Fibroblast of skin of left quadriceps (primary cell): ENCODE measurements at places on chromosomes 11 and 22.
A peak's percentile ranks its signal among the peaks of the same experiment; 100 is the strongest.

DNA sequence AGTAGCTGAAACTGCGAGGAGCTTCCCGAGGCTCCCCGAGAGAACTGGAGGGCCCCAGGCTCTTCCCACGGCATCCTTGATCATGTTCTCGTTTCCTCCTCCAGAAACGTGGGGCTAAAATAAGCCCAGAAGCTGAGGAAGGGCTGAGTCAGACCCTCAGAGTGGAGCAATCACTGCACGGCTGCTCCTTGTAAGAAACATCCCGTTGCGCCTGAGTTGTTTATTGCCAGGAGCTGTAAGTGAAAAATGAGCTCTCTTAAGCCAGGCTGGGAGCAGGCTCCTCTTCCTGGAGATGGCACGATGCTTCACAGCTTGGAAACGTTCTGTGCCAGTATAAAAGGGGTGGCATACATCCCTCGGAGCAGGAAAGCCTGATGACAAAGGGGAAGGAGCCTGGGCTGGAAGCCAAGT lies 47.3 kb upstream of the SYN3 start:
- DNase-seq: peak; percentile 1

GRCh38 chr11:124402326-124402922 lies 3.6 kb upstream of the OR8B3 start:
- peak; percentile 66 for DNase-seq

DNA sequence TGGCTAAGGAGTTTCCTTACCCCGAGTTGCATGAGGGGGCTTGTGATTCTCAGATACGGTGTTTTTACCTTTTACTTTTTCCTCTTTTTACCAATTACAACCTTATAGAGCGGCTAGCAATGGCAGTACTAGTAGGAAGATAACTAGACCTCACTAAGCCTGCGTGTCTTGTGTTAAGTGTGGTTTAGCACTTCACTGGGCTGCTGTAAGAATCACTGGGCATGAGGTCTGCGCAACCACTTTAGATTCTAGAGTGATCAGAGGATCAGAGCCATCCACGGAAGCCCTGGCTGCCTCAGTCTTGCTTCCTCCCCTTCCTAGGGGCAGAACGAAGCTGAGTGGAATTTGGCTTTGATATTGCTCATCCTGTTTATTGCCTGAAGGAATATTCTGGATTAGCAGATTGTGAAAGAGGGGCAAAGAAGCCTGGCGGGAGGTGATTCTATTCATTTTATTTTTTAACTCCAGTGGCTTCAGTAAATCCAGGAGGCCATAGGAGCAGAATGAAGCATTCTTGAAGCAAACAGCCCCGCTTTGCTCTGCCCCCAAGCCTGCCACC lies 88.5 kb downstream of the GRAMD1B start:
- DNase-seq: no peak

DNA sequence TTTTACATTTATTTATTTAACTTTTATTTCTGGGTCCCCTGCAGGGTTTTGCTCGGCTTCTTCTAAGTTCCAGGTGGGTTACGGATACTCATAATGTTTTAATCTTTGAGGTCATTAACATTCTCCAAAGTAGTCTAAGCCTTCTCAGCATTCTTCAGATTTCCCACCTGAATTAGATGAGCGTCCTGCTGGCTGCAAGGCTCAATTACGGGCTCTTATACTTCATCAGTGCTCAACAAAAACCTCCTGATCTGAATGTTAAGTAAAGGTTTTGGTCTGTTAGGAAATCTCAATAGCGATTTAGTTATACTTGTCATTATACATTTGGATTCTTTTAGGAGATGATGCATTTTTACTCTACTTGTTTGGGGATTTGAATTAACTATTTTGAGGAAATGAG lies 27.3 kb upstream of the NFRKB start:
- DNase-seq: no peak

DNA sequence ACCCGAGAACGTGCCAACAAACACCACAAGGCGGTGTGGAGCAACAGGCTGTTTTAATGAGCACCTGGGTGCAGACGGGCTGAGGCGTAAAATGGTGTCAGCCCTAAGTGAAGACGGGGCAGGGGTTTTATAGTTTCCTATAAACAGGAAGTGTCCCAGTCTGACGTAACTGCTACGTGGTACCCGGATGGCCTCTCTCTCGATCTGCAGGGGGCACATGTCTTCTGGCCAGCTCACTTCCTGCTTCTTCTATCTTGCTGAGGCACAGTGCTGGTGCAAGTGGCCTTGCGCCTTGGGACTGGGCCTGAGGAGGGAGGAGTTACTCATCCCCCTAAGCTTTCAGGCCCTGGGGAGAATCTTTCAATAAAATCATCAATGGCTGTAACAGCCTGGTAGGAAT lies 20.9 kb downstream of the OOSP3 start:
- no peak for DNase-seq

GRCh38 chr22:50608996-50609395 lies 8.4 kb downstream of the MAPK8IP2 start:
- no peak for DNase-seq

DNA sequence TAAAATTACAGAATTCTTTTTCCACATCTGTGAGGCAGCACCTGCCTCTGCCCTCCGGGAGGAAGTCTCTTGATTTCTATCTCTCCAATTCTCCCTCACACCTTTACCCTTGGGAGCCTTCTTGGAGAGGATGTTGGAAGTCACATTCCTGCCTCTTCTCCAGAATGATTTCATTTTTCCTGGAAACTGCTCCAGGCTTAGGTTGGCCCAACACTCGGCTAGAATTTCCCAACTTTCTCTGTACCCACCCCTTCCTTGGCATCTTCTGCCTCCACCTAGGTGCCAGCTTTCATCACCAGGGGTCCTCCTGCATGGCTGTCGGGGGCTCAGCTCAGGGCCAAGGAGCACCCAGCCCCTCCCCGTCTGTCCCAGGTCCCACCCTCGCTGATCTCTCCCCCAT lies 43.2 kb downstream of the SLCO2B1 start:
- no peak for DNase-seq

DNA sequence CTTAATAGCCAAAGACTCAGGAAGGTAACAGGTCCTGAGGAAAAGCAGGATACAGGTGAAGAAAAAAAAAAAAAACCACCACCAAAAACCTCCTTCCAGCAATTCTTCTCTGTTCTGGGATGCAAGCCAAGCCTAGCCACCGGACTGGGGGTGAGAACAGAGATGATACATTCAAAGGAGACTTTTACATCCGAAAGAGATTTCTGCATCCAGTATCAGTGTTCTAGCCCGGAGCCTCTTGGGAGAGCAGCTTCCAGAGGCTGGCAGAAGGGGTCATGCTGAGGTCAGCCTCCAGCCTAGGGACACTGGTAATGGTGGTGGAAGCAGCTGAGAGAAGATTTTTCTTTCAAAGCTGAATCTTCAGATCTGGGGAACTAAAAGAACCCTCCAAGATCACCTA lies 76.2 kb downstream of the KCNC1 start:
- no peak for DNase-seq

DNA sequence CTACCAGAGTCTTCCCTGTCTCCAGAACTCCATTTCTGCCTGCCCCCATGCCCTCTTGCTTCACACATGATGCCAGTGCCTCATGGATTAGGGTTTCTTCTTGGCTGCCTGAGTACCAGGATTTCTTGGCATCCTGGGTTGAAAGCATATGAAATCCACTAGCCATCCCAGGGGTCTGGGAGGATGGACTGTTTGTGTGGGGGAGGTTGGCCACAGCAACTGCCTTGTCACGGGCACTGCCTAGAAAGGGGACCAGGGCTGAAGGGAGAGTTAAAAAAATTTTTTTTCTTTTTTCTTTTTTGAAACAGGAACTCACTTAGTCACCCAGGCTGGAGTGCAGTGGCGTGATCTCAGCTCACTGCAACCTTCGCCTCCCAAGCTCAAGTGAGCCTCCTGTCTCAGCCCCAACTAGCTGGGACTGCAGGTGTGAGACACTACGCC lies 4.2 kb downstream of the USP35 start:
- DNase-seq: no peak

- DNase-seq: no peak
Observed at GRCh38 chr11:113238721-113239120, 75.7 kb upstream of the TTC12 start.

- DNase-seq: no peak
Observed at GRCh38 chr11:60631944-60632343, 67.5 kb upstream of the MS4A8 start.

- no peak for DNase-seq
Observed at GRCh38 chr11:8056810-8057463, 24.1 kb upstream of the TUB start.

- no peak for DNase-seq
Observed at GRCh38 chr11:134497586-134497985, 85.5 kb upstream of the B3GAT1 start.

DNA sequence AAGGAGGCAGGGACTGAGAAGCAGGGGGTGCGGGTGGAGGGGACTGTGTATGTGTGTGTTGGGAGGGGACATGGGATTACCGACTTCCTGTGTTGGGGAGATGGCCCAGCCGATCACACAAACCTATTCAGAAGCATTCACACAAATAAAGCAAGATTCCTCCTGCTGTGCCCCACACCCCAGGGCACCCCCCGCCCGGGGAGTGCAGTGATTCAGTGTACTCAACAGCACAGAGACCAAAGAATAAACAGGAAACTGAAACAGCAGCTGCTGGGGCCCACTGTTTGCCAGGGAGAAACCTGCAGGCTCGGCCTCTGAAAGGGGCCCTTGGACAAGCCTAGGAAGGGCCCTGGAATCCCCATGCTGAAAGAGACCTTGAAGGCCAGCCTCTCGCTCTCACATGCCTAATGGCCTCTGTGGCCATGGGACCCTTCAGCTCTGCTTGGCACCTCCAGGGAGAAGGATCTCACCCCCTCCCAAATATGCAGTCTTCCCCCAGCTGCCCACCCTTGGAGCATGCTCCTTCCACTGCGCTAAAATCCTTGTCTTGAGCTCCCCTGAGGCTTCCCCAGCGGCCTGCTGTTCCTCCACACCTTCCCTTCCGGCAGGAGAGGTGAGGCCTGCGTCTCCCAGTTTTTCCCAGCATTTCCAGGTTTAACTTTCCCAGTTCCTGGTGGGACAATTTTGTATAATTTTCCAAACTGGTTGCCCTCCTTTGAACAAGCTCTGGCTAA lies 72.9 kb downstream of the CSNK2A3 start:
- no peak for DNase-seq

GRCh38 chr11:83572581-83573496 lies 286.7 kb upstream of the CCDC90B start:
- peak; percentile 52 for DNase-seq

DNA sequence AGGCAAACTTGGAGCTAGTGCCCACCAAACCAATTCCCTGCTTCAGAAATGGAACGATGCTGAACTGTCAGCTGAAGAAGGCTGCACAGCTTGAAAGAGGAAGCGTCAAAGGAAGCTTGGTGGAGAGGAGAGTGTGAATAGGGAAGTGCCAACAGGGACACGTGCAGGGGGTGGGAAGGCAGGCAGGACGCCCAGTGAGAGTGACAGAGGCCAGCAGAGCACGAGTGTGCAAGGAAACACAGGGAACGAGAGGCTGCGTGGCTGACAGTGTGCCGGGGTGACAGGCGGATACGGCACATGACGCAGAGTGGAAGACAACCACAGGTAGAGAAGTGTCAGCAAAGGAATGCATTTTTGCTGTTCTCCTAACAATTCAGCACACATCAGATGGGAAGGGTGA lies 196.4 kb downstream of the LARGE1 start:
- DNase-seq: no peak

- DNase-seq: no peak
Observed at GRCh38 chr22:37636186-37636948, 3.1 kb upstream of the SH3BP1 start.

GRCh38 chr11:20315800-20316199 lies 47.7 kb upstream of the HTATIP2 start:
- DNase-seq: no peak

GRCh38 chr11:130146796-130147195 lies 12.8 kb upstream of the ST14 start:
- no peak for DNase-seq

DNA sequence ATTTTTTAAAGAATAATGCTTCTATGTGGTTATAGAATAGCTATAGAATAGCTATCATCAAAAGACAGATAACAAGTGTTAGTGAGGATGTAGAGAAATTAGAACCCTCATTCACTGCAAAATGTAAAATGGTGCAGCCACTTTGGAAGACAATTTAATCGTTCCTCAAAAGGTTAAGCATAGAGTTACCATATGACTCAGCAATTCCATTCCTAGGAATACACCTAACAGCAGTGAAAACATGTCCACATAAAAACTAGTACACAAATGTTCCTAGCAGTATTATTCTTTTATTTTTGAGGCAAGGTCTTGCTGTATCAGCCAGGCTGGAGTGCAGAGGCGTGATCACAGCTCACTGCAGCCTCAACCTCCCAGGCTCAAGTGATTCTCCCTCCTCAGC lies 34.0 kb downstream of the RTL6 start:
- DNase-seq: no peak

GRCh38 chr22:23278883-23279675 lies 98.8 kb downstream of the BCR start:
- DNase-seq: no peak

GRCh38 chr11:106540001-106540400 lies 462.5 kb downstream of the AASDHPPT start:
- no peak for DNase-seq

- DNase-seq: no peak
Observed at GRCh38 chr11:41579546-41579945, 120.1 kb upstream of the LRRC4C start.
